ENCODE measurements at places on chromosomes 16 and 17.

DNA sequence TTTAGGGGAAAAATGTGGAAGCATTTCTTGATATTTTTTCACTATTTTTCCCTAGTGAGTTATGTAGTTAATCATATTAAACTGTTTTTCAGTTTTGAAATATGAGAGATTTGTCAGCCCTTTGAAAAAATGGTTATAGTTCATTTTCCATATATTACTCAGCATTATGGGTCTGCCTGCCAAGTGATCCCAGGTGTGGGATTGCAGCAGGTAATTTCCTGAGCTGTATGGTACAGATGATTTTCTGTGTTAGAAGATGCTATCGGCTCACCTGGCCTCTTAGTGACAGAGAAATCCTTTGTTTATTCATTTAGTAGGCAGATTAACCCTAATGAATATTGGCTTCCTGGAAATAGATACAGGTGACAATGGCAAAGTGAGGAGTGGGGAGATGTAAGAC is 275.1 kb upstream of the TBX2 start:
- peak; percentile 91 for DNase-seq

DNA sequence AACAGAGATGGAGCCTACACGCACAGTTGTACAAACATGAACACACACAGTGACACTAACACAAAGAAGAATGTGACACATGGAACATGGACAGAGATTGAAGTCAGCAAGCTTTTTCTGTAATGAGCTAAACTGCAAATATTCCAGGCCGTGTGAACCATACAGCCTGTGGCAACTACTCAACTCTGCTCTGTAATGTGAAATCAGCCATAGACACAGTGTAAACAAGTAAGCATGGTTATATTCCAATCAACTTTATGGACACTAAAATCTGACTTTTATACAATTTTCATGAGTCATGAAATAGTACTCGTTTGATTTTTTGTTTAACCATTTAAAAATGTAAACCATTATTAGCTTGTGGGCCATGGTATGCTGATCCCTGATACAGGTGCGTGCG is 120.2 kb downstream of the SMG6 start:
- DNase-seq = no peak

DNA sequence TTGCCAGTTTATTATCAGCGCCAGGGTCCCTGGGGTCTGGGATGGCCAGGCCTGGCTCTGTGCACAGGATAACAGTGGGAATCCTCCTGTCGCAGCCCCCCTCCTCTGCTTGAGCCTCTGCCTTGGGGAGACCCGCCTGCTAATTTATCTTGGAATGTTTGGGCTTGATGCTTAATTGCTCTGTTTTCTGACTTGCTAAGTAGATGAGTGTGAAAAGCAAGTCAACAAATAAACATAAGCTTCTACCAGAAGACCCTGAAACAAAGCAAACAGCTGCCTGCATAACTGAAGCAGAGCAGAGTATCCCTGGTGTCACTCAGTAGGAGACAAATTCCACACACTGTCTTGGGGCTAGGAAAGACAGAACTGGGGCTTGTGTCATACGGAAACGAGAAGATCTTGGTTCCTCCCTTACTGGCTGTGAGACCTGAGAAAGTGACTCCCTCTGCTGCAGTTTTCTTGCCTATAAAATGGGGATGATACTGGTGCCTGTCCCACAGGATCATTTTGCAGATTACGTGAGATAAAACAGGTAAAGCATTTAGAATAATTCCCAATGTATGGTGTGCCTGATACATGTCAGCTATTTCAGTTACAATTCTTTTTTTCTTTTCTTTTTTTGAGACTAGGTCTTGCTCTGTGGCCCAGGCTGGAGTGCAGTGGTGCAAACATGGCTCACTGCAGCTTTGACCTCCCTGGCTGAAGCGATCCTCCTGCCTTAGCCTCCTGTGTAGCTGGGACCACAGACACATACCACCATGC is 44.8 kb upstream of the IRX3 start:
- no peak for DNase-seq

- no peak for DNase-seq
These were observed 4.8 kb downstream of the LIMD2 start for GRCh38 chr17:63694950-63695773.

DNA sequence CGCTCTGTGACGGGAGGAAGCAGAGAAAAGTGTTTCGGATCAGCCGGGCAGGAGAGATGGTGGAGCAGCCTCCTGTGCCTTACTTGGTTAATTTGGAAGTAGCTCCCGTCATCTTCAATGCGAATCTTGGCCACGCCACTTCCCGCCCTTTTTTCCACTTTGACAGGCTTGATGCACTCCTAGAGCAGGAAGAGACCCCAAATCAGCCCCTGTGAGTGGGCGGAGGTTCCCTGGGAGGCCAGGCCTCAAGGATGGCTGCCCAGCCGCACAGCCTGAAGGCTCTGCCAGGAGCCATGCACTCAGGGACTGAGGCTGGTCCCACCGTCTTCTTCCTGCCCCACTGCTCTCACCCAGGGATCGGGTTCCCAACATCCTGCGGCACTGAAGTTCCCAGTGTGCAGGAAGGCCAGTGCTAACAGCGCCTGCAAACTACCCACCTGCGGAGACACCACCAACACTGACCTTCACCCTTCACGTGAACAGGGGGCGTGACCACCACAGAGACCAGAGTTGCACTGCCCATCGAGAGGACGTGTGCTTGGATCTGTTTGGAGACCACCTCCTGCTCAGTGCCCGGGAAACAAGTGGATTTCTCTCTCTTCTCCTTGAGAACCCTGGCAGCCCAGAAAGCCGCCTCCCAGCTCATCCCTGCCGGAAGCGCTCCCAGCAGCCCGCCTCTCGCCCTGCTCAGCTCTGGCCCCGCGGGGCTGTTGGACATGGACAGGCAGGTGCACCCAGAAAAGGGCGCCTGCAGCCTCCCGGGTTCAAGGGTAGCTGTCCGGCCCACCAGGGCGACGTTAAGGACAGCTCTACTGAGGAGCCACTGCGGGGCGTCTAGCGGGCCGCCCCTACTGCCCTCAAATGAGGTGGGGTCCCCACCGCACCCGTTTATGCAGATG is 988 bp downstream of the CIAO3 start:
- DNase-seq = no peak
